Activated naive CD4-positive, alpha-beta T cell treated with Interleukin-2 at 50 U/mL for 16 hours (primary cell): ENCODE measurements at places on chromosomes 13 and 19.

GRCh38 chr19:1310853-1311180 lies 25.1 kb downstream of the EFNA2 start:
- DNase-seq: no peak

DNA sequence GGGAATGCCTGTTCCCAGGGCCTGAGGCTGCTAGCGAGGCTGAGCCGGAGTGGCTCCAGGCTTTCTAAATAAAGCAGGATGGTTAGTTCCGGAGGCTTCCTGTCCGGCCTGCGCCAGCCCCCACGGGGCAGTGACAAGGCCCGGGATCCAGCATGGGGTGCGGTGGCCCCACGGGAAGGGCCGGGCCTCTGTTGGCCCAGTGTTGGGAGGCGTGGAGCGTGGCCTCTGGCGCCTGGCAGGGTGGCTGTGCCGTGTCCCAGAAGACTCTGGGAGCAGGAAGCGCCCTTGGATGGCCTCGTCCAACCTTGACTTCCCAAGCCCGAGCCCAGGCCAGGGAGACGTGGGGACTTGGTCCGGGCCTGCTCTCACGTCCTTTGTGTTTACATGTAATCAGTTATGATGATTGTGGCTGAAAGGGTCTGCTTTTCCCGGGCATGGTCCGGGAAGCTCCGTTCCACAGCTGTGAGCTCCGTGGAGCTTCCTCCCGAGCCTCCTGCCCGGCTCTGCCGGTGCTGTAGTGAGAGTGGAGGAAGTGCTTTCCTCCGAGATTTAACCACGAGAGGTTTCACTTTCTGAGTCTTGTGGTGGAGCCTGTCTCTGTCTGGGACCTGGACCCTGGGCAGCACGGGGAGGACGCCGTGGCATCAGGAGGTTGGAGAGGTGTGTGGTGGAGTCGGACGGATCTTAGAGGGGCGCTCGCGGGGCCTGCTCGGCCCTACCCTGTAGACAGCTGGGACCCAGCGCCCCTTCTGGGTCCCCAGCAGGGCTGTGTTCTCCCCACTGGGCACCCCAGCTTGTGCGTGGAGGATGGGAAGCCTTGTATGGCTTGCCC lies 4.6 kb downstream of the GNA11 start:
- DNase-seq: no peak

DNA sequence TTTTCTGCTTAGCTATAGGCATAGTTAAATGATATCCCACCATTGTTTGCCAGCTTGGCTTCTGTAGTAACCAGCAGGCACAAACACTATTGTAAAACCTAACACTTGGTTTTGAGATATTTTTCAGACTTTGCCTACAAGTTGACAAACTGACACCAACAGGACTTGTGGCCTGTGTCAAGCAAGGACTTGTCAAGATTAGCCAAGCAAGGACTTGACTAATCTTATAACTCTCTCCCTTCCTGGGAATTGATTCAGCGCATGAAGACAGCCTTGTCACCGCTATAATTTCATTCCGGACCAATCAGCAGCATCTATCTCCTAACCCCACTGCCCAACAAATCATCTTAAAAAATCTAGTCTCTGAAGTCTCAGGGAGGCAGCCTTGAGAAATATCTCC lies 72.7 kb upstream of the SLITRK1 start:
- no peak for DNase-seq

- peak; percentile 76 for DNase-seq
These were observed 30.2 kb downstream of the C19orf81 start for GRCh38 chr19:50679177-50680125.

DNA sequence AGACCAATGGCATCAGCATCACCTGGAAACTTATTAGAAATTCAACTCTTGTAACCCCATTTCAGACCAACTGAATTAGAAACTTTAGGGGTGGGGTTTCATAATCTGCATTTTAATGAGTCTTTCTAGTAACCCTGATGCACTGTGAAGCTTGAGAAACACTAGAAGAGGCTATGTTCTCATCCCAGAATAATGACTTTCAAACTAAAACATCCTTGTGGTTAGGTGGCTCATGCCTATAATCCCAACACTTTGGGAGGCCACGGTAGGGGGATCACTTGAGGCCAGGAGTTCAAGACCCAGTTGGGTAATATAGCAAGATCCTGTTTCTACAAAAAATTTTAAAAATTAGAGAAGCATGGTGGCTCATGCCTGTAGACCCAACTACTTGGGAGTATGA lies 402.4 kb downstream of the DLEU7 start:
- DNase-seq: no peak

GRCh38 chr19:4717966-4718701 lies 5.5 kb downstream of the DPP9 start:
- no peak for DNase-seq

- DNase-seq: no peak
These were observed 129.9 kb upstream of the VSTM2B start for GRCh38 chr19:29395734-29396414.

DNA sequence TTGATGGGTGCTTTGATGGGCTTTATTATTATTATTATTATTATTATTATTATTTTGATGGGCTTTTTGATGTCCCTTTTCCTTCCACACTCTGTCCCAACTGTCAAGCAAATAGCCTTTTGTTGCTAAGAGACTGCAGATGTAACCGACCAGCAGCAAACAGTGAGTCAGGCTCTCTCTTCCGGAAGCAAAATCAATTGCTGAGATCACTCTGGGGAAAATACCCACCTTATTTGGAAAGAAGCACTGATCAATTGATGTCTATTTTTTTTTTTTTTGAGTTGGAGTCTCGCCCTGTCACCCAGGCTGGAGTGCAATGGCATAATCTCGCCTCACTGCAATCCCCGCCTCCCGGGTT lies 2.9 kb downstream of the LDLR start:
- peak; percentile 41 for DNase-seq

GRCh38 chr13:45373162-45373547 lies 32.2 kb upstream of the TPT1 start:
- no peak for DNase-seq

- DNase-seq: no peak
These were observed 17.3 kb downstream of the PNPLA6 start for GRCh38 chr19:7552781-7553180.
